SJSA1 (cell line): ENCODE measurements at places on chromosomes 7 and 10. TPM values are rescaled to one million over a fixed set of nuclear protein-coding genes. Genes with fewer than 3 reads are reported as not detected.

GRCh38 chr7:823649-824048 lies 8.6 kb upstream of the SUN1 start:
- no peak for DNase-seq

- no peak for DNase-seq
Measured at GRCh38 chr7:98206451-98207330, 4.5 kb upstream of the BHLHA15 start.

DNA sequence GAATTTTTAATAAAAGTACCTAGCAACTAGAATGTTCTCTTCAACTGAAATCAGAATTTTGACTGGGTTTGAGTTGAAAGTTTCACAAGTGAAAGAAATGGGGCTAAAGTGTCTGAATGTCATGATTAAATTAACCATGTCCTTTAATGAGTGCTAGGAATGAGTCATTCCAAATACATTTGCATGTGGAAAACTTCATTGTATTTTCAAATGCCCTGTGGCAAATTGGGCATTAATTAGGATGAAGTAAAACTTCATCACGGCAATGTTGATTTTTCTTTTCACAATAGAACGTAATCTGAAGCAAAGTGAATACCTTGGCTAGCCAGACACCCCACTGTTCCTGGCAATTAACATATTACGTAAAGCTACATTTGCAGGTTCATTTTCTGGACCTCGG lies 166.6 kb downstream of the KIAA1217 start:
- DNase-seq, result no peak

DNA sequence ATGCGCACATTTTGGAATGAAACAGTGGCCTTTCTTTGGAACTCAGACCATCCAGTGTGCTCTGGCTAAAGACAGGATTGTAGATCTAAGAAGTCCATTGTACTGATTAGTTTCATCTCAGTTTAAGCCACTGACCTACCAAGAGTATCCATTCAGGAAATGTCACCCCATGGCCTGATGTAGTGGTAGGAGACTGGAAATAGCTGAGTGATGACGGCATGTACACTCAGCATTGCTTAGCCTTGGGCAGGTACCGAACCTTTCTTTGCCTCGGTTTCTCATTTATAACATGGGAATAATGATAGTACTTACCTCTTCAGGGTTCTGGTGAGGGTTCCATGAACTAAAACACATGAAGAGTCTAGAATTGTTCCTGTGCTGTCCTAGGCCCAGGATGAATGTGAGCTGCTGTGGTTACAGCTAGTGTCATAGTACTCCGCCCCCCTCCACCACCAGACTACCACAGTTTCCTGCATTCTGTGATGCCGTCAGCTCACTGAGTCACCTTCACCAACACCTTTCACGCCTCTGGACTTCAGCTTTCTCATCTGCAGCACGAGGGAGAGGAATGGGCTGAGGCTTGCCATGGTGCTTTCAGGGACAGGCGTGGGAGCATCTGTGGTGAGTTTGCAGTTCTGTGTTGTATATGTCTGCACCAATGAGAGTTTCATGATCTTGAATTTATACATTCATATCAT lies 484.0 kb upstream of the GALNT17 start:
- DNase-seq, result no peak

- no peak for DNase-seq
Measured at GRCh38 chr7:101216860-101217387, 457 bp downstream of the PLOD3 start.

DNA sequence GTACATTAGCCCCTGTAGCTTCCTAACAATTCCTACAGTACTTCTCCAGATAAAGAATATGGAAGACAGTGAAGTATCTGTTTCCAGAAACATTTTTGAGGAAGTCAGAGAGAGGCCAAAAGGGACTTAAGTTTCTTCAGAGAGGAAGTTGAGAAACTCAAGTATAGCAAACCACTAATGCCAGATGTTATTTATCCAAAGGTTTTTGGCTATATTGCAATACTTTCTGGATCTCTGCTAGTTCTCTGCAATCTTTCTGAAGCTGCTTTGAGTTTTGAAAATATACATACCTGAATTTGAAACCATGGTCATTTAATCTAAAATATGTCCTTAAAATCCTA lies 64.7 kb downstream of the BICC1 start:
- DNase-seq, result no peak

DNA sequence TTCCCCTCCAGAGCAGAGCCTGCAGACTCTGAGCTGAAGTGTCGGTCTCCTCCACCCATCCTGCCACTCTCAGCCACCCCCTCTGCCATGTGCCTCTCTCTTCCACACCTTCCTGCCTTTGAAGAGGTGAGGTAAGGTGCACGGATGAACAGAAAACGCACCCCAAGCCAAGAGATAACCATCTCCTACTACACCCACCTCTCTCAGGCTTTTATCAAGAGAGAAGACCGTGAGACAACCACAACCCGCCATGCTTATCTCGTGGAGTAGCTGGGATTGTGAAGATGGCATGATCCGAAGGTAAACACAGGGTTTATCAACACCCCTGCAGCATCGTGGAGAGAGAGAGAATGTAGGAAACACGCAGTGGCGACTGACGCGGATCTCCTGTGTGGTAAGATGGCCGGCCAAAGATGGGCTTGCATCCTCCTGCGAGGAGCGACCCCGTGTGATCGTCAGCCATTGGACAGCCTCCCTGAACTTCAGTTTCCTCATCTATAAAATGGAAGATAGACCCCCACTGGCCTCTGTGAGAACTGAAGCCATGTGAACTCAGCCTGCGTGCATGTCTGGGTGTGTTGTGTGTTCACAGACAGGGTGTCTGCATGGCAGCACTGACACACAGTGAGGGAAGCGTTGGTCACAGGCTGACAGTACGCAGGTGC lies 219.0 kb downstream of the DIP2C start:
- no peak for DNase-seq

DNA sequence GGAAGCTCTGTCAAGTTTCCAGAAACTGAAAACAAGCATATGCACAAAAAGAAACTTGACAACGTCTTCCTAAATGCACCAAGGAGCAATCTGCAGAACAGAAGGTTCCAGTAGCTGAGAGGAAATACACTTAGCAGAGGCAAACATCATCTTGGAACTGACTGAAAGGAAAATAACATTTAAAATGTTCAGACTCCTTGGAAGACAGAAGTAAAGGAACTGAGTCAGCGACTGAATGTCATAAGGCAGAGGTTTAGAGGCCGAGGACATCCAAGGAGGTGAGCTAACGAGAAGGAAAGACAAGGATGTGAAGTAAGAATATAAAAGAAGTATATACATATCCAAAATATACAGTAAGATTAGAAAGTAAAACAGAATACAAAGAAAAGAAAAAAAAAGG lies 24.1 kb downstream of the SEMA3D start:
- DNase-seq, result no peak

TAS2R3 gene
- total RNA-seq, result 0.18 TPM in 1 of 2 replicates, not detected in the other

SPDYE11 gene
- not detected in 2 replicates for total RNA-seq
